ENCODE measurements at places on chromosomes 6 and 20.

- DNase-seq = no peak
Measured at GRCh38 chr6:79755967-79756366, 124.8 kb downstream of the SH3BGRL2 start.

- DNase-seq = no peak
Measured at GRCh38 chr20:45176526-45177267, 2.0 kb downstream of the PI3 start.

GRCh38 chr6:25028328-25028727 is 92.6 kb upstream of the RIPOR2 start:
- DNase-seq = no peak

DNA sequence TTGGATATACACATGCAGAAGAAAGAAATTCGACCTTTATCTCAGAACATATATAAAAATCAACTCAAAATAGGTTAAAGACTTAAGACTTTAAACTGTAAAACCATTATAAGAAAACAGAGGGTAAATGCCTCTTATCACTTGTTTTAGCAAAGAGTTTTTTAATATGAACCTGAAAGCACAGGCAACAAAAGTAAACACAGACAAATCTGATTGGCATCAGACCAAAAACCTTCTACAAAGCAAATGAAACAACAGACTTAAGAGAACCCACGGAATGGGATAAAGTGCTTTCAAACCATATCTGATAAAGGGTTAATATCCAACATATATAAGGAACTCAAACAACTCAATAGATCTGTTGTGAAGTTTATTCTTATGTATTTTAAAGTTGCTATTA is 309.9 kb upstream of the OPRM1 start:
- DNase-seq = no peak

- no peak for DNase-seq
Measured at GRCh38 chr6:131549811-131550210, 23.2 kb upstream of the ARG1 start.

- DNase-seq = no peak
Measured at GRCh38 chr6:11007715-11008608, 36.1 kb downstream of the ELOVL2 start.

- DNase-seq = no peak
Measured at GRCh38 chr20:56760610-56761009, 131.5 kb downstream of the TFAP2C start.

- DNase-seq = no peak
Measured at GRCh38 chr6:106763361-106763760, 134.0 kb downstream of the QRSL1 start.

- DNase-seq = no peak
Measured at GRCh38 chr6:111589366-111589765, 16.3 kb downstream of the TRAF3IP2 start.

- no peak for DNase-seq
Measured at GRCh38 chr6:121917263-121917829, 481.9 kb downstream of the GJA1 start.

DNA sequence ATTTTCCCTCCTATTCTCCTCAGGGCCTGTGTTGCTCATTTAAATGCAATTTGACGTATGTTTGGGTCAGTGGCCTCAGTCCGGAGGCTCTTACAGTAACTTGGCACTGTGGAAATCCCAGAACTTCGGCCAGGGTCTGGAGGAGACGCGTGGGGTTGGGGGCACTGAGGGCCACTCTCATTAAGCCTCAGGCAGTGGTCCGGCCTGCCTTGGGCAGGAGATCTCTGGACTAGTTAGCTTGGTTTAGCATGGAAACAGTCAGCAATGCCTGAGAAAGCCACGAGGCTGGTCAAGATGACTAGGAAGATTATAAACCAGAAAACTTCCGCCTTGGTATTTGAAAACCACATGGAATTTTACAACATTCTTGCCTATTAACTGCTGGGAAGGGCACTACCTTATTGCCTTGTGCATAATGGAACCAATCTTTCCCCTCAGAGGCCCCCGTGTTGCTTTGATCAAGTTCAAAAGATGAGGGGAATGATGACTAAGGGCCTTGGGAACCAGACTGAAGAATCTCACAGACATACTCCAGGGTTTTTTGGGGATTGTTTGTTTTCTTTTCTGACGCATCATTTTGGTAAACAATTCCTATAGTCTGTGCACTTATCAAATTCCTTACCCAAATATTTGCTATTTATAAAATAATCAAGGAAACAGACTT is 206.0 kb upstream of the PREP start:
- no peak for DNase-seq

- DNase-seq = no peak
Measured at GRCh38 chr6:15621203-15622044, 41.4 kb downstream of the DTNBP1 start.

DNA sequence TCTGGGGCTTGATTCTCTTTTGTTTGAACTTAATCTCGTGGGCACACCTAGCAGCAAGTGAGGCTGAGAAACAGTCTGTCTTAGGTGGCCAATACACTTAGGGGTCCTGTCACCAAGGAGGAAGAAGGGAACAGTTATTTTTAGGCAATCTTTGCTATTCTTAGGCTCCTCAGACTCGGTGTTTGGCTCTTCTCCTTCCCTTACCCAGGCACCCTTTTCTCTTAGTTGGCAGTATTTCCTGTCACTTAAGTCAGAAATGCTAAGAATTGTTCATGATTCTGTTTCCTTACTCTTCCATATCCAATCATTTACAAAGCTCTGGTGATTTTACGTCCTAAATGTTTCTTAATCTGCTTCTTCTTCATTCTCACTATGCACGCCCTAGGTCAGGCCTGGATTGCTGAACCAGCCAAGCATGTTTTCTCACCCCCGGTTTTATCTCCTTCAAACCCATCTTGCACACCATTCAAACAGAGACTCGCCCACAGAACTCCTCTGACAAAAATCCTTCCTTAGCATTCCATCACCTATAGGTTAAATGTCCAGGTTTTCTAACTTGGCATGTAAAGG is 45.2 kb upstream of the TMEM217 start:
- no peak for DNase-seq

GRCh38 chr20:63652192-63652980 is 838 bp downstream of the STMN3 start:
- no peak for DNase-seq

DNA sequence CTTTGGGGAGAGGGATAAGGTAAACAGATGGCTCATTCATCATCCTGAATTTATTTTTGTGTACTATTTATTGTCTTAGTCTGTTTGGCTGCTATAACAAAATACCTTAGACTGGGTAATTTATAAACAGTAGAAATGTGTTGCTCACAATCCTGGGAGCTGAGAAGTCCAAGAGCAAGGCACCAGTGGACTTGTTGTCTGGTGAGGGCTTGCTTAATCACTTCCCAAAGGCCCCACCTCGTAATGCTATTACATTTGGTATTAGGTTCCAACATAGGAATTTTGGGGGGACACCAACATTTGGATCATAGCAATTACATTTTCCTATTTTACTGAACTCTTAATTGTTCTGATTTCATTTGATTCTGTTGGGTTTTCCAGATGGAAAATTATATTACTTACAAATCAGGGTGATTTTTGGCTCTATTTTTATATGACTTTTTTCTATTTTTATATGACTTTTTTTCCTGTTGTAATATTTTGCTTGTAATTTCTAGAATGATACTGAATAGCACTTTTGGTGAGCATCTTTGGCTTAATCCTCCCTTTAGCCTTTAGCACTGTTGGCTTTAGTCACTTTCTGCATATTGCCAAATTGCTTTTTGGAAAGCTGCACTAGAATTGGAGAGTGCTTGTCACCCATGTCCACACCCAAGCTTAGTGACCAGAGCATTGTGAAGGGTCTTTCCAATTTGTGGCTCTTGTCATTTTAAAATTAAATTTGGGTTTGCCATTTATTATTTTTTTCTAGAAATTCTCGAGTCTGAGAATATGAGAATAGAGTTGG is 43.7 kb upstream of the TULP4 start:
- no peak for DNase-seq

GRCh38 chr6:113221850-113222249 is 635.3 kb upstream of the MARCKS start:
- DNase-seq = no peak

GRCh38 chr20:35820715-35821114 is 48.9 kb downstream of the PHF20 start:
- DNase-seq = no peak

- no peak for DNase-seq
Measured at GRCh38 chr20:6094063-6094462, 28.8 kb downstream of the FERMT1 start.

DNA sequence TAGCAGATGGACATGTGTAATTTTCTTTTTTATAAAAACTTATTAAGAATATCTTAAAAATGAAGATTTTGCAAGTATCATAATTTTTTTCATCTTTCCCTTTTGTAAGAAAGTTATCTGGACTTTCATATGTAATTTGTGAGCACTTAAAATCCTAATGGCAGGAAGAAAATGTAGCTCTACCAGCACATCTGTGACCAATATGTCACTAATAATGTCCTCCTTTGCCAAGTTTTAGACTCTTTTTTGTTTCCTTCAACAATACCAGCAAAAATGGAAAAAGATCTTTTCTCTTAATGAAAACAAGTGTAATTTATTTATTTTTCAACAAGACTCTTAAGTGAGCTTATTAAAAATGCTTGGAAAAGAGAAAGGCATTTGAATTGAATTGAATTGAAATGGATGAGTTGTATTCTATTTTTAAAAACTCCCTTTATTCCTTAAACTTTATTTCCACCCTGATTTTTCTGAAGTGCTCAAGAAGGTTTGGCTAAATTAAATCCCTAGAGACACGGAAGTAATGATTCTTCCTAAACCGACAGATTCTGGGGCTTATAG is 110.7 kb downstream of the KIF6 start:
- no peak for DNase-seq

- DNase-seq = no peak
Measured at GRCh38 chr6:142443532-142443931, 141.7 kb downstream of the ADGRG6 start.

GRCh38 chr6:21438986-21439352 is 154.6 kb upstream of the SOX4 start:
- DNase-seq = no peak

- no peak for DNase-seq
Measured at GRCh38 chr20:34022151-34022838, 28.6 kb downstream of the RALY start.

DNA sequence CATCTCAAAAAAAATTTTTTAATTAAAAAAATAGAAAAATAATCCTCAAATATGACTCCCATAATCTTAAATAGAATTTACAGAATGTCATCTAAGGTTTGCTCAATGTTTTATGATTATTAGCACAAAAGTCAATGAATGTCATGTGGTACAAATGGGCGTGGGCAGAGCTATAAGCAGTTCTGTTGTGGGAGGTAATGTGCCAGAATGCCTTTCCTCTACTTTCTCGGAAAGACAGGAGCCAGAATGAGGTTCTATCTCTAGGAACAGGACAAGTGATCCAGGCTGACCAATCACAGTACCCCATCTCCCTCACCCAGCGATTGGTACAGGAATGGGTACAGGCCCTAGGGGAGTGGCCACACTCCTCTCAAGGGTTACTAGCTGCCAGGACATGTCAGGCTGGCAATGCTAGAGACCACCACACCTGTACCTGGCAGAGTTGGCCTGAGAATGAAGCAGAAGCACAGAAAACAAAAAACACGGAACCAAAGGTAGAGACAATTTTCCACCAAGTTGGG is 15.1 kb downstream of the RALGAPA2 start:
- no peak for DNase-seq

GRCh38 chr6:112005013-112005371 is 48.9 kb upstream of the CCN6 start:
- no peak for DNase-seq

- DNase-seq = no peak
Measured at GRCh38 chr6:3281631-3282475, 23.1 kb downstream of the PSMG4 start.

GRCh38 chr6:126540161-126540560 is 200.2 kb downstream of the CENPW start:
- DNase-seq = no peak

DNA sequence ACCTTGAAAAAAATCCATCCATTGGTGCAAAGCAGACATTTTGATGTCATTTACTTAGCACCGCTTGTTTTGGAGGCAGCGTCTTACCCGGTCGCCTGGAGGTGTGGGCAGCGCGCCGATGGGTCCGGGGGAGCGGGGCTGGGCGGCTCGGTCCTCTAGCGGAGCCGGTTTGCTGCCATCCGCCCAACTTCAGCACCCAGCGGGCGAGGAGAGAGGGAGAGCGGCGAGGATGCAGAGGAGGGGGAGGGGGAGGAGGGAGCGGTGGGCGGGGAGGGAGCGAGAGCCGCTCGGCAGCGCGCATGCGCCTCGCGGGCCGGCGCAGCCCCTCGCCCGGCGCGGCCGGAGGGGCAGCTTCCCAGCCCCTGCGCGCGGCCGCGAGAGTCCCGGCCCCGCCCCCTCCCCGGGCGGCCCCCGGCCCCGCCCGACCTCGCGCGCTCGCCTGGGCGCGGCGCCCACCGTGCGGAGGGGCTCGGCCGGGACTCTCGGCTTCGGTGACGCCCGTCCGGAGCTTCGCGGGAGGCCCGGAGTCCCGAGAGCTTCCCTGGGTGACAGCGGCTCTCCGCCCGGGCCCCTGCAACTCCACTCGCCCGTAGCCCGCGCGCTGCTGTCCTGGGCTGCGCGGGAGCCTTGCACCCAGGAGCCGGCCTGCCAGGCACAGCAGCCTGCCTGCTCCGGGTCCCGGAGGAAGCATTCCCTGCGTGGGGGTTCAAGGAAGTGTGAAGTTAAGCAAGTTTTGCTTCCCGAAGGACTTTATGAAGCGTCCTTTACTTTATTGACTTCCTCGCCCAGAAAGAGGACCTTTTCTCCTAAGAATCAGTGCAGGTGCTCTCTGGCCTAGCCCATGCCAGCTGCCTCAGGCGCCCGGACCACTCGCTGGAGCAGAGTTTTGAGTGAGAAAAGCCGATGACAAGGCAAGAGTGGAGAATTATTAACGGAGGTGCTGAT is at the start of gene RGS17:
Gene RGS17 (minus strand): TSS at position 246 of the 945 bp plus-strand sequence. CDS start 87,264 bp downstream, outside the sequence.
- DNase-seq = no peak

DNA sequence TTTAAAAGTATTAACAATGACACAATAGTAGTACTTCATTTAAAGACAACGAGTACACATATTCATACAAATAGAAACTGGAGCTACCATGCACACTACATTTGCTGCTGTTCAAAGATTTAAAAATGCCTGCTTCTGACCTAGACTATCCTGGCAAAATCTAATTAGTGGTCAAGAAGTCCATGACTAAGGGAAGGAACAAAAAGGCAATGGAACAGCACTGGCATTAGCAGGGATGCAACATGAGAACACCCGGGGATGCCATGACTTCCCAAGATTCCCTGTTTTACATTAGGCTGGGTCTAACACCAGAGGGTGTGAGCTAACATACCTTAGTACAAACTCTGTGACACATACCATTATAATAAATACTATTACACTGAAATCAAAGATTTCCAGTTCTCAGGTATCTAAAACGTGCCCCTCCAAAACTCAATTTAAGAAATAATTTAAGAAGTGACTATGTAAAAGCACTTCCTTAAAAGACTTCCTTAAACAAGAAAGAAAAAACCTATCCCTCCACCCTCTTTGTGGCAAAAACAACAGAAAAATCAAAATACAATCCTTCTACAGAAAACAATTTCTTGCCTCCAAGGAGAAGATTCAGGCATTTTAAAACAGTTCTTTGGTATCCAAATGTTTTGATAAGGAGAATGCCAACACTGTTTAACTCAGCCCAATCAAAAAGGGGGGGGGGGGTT is 25.5 kb downstream of the CHD6 start:
- DNase-seq = no peak
